ENCODE measurements at places on chromosomes 2 and 18.
A peak's percentile ranks its signal among the peaks of the same experiment; 100 is the strongest.

DNA sequence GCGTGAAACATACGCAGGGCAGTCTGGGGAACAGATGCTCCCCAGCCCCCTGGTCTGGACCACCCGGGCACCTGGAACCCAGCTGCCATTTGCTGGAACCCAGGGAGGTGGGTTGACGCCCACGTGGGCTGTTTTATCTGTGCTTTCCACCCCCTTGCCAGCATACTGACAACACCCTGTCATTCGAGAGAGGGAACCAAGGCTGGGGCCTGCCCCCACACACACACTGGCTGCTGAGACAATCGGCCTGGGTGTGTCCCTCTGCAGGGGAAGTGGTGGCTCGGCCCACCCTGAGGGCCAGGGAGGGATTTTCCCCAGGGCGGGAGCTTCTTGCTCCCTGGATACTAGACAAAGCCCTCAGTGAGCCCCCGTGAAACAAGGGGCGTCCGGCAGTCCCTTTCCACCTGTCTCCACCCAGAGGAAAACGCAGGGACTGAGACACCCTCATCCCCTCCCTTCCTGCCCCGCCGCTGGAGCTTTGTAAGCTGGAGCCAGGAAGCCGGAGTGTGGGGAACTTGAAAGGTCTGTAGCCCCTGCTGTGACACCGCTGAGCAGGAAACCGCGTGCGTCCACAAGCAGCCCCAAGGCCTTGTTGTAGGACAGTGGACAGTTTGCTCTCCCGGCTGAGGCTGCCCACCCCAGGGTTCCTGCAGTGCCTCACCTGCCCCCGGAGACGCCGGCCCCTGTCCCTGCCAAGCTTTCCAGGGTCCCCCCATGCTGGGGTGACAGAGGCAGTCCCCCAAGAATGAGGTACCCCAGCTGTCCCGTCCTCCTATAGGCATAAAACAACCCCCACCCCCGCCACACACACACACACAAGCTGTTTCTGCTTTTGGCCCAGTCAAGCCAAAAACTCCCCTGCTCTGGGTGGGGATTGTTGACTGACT is 14.1 kb upstream of the KLF11 start:
- DNase-seq, result no peak

DNA sequence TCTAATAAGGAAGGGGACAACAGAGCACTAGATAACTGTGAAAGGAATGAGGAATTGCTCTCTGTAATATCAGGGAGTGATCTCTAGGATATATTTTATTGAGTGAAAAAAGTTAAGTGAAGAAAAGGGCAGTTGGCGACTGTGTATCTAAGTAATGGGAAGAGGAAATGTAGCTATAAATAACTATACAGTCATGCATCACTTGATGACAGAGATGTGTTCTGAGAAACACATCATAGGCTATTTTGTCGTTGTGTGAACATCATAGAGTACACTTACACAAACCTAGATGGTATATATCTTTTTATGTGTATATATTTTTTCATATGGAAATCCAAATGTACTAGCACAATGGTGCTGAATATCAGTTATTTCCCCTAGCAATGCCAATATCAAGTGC is 329.3 kb downstream of the TXNL1 start:
- DNase-seq, result no peak

- DNase-seq, result no peak
Measured at GRCh38 chr2:113829761-113830160, 60.1 kb upstream of the ACTR3 start.

DNA sequence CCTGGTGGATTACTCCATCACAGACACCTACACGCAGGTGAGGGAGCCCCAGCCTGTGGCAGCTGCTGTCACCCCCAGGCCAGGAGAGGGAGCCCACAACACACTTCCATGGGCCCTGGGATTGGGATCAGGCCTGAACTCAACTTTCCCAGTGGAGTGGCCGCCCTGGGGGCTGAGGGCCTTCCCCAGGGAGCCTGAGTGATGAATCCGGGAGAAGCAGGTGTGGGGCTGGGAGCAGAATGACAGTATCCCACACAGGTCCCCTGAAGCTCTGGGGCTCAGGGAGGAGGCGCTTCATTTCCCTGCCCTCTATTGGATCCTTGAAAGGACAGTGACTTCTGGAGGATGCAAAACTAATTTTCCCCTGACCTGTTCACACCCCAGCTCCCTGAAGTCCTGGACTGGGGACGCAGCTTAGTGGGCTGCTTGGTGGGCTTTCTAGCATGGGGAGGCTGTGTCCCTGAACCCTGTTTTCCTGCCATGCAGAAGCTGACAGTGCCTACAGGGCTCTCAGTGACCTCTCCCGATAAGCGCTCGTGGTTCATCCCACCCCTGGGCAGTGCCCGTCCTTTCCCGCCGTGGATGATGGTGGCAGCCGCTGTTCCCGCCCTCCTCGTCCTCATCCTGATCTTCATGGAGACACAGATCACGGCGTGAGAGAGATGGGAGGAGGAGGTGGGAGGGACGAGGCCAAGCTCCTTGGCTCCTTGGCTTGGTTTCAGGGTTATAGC is 11.0 kb downstream of the SLC4A3 start:
- no peak for DNase-seq

DNA sequence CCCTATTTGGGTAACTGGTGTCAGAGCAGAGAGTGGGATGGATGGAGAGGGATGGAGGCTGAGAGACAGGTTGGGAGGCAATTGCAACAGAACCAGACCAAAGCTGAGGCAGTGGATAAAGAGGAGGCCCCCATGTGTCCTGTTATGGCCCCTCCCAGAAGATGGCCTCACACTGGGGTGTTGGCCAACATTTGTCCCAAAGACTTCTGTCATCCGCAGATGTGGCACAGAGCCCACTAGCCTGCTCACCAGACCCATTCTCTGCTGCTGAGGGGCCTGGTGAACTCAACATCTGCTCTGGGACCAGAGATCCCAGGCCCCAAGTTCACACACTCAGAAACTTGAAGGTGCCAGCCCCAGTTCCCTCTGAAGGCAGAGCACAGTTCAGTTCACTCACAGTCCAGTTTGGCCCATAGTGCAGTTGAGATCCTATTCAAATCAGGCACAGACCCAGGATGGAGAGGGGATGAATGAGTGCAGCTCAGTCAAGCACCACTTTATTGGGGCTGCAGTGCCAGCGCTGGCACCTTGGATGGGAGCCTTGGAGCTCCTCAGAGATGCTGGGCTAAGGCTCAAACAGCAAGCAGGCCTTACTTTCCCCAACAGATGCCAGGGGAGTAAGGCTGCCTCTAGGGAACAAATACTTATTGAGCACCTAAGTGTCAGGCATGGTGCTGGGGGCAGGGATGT is 189.2 kb downstream of the ZBTB7C start:
- DNase-seq, result no peak

DNA sequence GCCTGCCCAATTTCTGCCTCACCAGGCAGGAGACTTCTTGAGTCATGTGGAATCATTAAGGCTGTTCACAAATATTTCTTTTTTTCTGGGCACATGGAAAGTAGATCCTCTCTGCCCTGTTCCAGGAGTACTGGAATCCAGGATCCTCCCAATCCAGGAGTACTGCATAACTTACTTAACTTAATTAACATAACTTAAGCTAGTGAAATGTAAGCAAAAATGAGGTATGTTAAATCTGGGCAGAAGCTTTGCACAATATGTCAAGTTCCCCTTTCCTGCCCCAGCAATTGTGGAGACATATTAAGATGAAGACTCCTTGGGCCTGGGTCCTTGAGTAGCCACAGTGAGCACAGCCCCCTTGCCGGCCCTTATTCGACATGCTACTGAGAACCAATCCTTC is 3.2 kb downstream of the CD207 start:
- no peak for DNase-seq

GRCh38 chr2:27174638-27175037 is 25.8 kb downstream of the TCF23 start:
- no peak for DNase-seq

DNA sequence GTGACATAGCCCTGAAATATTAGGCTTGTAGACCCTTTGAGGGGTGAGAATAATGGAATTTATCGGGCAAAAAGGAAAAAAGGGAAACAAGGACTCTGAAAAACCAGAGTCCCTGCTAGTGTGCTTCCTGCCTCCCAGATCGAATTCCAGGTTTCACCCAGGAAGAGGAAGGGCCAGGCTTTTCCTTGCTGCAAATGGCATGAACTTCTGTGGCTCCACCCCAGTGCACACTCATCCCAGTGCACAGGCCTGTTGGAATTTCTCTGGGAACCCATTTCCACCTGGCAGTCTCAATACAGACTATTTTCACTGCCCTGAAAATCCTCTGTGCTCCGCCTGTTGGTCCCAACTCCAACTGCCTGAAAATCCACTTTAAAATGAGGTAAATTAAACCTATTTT is 29.9 kb downstream of the C18orf54 start:
- no peak for DNase-seq

DNA sequence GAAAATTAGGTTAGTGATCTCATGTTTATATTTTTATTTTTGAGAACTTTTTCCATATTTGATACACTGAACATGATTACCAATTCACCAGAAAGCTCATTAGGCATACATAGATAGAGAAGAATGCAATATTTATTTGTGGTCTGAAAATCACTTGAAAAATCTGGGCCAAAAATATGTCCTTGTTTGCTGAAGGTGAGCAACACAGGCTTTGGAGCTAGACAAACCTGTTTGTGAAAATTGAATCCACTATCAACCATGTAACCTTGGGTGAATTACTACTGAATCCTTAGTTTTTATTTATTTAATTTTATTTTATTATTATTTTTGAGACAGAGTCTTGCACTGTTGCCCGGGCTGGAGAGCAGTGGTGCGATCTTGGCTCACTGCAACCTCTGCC is 46.5 kb upstream of the ZSWIM2 start:
- no peak for DNase-seq

DNA sequence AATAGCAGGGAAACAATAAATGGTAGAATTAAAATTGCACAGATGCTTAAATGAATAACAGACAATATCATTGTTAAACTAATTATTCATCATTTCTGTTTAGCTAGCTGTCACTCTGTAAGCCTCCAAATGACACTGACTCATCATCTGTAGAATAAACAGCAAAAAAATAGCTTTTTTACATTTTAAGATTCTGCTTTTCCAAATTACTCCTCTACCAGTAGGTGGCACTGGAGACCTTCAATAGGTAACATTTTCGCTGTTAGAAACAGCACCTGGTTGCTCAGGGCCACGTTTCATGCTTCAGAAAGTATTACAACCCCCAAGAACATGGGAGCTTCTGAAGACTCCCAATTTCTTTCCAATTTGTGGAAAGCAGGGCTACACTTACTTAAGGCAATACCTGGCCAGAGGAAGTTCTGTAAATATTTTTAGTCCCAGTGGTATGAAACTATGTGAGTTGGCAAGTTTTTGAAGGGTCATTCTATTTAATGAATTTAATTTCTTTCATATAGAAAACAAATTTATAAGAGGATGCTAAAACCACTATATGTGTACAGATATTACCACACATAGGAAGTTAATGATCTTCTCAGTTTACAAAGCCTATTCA is 45.4 kb downstream of the TTN start:
- peak; percentile 68 for DNase-seq

GRCh38 chr2:110105608-110106467 is 9.8 kb downstream of the MALL start:
- peak; percentile 92 for DNase-seq

DNA sequence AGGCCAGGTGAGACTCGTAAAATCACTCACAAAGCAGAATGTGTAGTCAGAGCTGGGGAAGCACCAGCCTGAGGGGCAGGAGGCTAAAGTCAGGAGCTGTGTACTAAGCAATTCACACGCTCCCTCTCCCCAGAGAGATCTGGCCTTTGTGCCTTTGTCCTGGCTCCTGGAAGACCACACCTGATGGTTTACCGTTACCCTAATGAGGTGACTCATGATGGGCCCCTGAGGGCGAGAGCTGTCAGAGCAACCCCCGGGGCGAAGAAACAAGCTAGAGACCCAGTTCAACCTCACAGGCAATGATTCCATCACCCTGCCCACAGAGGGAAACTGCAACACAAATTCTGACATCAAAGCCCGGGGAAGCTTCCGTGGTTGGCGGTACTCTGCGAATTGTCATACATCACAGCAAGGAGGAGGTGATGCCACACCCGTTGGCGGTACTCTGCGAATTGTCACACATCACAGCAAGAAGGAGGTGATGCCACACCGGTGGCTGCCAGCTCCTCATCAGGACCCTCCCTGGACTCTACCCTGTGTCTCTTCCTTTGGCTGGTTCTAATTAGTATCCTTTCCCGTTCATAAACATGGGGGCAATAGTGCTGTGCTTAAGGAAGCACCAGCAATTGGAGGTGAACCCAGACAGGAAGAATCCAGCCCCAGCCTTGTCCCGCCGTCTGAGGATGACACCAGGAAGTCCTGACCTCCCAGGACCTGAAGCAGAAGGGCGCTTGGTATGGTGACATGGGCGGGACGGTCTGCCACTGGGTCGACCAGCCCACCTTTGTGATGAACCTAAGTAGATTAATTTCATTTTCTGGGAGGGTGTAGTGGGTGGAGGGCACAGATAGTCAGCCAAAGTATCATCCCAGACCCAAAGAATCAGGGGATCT is 30.5 kb downstream of the B3GNT7 start:
- DNase-seq, result no peak

- no peak for DNase-seq
Measured at GRCh38 chr18:21714474-21714873, 9.9 kb upstream of the ABHD3 start.

DNA sequence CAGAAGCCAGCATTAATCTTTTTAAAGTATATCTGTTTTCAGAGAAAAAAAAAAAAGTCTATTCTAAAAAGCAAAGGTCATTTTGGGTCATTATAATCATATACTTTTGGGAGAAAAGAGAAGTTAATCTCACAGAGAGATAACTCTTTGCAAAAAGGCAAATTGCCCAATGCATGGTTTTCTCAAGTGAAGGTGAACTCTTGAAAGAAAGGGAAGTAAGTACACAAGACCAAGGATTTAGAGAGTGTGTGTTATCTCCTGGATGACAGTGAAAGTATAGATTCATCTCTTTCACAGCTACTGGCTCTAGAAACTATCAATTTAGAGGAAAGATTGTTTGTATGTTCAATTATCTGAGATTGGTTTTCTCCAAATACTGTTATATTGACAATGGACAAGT is 151.4 kb downstream of the CD8B2 start:
- no peak for DNase-seq

GRCh38 chr2:166784296-166784946 is 103.9 kb upstream of the XIRP2 start:
- DNase-seq, result no peak

GRCh38 chr2:85319796-85320195 is 8.0 kb downstream of the TGOLN2 start:
- DNase-seq, result no peak

GRCh38 chr18:36547544-36547943 is 250.0 kb downstream of the FHOD3 start:
- DNase-seq, result no peak

DNA sequence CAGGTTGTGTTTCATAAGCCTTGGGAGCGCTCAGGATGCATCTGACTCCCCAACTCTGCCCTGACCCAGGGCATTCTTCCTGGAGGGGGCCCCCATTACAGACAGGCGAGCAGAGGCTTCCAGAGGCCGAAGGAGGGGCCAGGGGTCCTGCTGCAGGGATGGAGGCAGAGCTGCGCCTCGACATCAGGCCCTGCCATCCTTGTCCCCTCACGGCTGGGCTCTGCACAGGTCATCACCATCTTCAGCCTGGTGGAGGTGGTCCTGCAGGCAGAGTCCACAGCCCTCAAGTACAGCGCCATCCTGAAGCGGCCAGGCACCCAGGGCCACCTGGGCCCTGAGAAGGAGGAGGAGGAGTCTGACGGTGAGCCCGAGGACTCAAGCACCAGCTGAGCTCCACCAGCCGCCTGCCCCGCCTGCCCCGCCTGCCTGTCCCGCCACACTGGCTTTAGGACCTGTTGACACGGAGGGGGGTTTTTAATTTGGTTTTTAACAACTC is 42.3 kb upstream of the ALPP start:
- no peak for DNase-seq

- no peak for DNase-seq
Measured at GRCh38 chr2:219537657-219538488, 5.7 kb downstream of the CHPF start.

- peak; percentile 60 for DNase-seq
Measured at GRCh38 chr18:32019251-32019948, 775 bp downstream of the RNF125 start.

Measured in HT-29 (cell line).